ENCODE measurements at places on chromosomes 4 and X.

DNA sequence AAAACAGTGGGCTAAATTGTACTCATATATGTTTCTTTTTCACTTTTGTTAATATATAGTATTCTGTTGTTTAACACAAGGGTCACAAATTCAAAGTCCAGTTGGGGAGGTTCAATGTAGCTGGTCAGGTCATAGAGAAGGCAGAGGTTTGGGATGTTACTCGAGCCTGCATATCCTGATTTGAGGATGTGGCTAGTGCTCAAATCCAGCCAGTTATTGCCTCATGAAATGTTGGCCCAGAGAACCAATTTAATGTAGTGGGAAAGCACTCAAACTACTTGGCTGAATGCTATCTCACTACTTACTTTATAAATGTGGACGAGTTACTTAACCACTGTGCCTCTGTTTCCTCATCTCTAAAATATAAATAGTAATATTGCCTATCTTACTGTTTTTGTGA is 12.5 kb downstream of the USO1 start:
- DNase-seq: no peak

- DNase-seq: no peak
Observed at GRCh38 chr4:46870411-46870810, 38.6 kb downstream of the COX7B2 start.

DNA sequence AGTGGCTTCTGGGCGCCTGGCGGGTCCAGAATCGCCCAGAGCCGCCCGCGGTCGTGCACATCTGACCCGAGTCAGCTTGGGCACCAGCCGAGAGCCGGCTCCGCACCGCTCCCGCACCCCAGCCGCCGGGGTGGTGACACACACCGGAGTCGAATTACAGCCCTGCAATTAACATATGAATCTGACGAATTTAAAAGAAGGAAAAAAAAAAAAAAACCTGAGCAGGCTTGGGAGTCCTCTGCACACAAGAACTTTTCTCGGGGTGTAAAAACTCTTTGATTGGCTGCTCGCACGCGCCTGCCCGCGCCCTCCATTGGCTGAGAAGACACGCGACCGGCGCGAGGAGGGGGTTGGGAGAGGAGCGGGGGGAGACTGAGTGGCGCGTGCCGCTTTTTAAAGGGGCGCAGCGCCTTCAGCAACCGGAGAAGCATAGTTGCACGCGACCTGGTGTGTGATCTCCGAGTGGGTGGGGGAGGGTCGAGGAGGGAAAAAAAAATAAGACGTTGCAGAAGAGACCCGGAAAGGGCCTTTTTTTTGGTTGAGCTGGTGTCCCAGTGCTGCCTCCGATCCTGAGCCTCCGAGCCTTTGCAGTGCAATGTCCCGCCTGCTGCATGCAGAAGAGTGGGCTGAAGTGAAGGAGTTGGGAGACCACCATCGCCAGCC is at the start of gene ATOH1:
ATOH1 (plus strand) TSS at position 422 of the 663 bp plus-strand sequence; CDS start at position 596, 174 bp downstream.
- no peak for DNase-seq

DNA sequence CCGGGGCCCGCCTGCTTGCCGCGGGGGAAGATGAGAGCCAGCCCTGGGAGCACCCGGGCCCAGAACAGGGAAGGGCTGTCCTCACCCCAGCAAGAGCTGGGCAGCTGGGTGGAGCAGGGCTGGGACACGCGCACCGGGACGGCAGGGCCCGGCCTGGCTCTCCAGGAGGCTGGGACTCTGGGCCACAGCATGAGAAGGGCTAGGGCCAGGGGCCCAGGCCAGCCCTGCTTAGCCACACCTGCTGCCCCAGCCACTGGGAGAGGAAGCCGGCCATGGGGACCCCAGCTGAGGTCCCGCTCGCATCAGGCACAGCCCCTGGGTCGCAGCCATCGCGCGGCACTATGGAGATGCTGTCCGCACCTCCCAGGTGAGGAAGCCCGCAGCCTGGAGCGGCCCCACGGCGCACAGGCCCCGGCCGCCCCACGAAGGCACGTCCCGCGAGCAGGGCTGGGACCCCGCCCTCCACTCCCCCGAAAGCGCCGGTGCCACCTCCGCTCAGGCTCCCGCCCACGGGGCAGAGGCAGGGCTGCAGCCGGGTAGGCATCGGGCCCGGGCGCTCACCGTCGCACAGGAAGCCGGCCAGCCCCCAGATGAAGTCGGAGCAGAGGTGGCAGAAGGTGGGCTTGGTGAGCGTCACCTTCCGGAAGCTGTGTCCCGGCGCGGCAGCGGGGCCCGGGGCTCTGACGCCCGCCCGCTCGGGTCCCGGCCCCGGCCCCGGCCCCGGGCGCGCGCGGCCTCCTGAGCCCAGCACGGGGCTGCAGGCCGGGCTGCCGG is 531 bp downstream of the DGKQ start:
- peak; percentile 9 for DNase-seq

DNA sequence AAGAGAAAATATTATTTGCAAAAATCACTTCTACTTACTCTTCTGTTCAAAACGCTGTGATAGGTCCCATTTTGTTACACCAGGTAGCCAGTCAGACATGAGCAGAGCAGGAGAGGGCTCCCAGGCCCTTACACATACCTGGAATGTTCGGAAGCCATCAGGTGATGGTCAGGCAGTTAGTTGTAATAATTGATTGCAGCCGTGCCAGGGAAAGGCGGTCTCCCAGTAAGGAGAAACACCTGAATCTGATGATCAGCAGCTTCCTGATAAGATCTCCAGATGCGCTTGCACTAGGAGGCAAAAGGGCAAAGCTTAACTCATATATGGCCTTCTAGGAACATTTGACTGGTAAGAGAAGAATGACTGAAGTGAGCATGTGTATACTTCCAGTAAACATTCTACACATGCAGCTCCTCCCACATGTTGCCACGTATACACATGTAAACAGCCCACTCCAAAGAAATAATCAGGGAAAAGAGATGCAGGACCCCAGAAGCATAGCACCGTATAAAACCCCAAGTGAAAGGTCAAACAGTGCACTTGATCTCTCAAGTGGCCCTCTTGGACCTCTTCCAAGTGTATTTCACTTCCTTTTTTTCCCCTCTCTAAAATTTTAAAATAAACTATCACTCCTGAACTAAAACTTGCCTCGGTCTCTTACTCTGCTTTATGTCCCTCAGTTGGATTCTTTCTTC is 1338.0 kb downstream of the FSTL5 start:
- DNase-seq: no peak

DNA sequence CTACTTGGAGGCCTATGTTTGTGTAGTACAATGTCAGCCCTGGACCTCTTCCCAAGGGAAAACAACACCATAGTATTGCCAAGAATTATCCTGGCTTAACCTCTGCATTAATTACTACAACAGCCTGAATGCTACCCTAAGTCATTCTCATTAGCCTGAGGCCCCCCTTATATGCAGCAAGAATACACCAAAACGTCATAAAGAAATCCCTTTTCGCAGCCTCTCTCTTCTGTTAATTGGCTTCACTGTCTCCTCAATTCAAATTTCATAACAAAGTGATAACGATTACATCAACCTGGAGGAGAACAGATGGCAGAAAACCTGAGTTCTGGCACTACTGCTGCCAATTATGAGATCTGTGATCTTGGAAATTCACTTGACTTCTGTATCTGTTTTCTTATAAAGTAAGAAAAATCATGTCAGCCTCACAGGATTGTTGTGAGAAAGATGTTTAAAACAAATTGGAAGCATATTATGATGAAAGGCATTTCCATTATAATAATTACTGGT is 1663.1 kb downstream of the STIM2 start:
- no peak for DNase-seq

GRCh38 chr4:139312552-139313332 is 10.5 kb upstream of the NDUFC1 start:
- DNase-seq: peak; percentile 36

- no peak for DNase-seq
Observed at GRCh38 chr4:145199051-145199716, 18.8 kb upstream of the OTUD4 start.

- no peak for DNase-seq
Observed at GRCh38 chrX:11564546-11564945, 101.2 kb downstream of the ARHGAP6 start.
